ENCODE measurements at places on chromosomes 7 and 10. TPM values are rescaled to one million over a fixed set of nuclear protein-coding genes. Genes with fewer than 3 reads are reported as not detected.

DNA sequence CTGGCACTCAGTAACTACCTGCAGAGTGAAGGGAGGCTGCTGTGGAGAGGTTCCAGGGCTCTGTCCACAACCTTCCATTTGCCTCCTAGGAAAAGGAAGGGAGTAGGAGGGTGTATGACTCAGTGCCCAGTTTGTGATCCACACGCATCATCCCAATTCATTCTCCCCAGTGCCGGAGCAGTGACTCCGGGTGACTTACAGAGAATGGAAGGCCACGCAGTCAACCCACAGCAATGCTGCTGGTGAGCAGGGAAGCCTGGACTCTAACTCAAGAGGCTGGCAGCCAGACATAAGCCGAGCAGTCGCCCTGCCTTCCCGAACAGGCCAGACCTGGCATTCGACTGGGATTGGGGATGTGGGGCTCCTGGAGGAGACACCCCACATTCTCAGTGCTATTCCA lies 139.9 kb downstream of the SH3PXD2A start:
- no peak for DNase-seq

- no peak for DNase-seq
These were observed 35.5 kb downstream of the GPR158 start for GRCh38 chr10:25210265-25210664.

GRCh38 chr7:12884033-12884432 lies 196.6 kb downstream of the ARL4A start:
- no peak for DNase-seq

GRCh38 chr7:65390588-65390987 lies 16.9 kb downstream of the ZNF92 start:
- no peak for DNase-seq

- DNase-seq: no peak
These were observed 618.9 kb upstream of the IGFBP3 start for GRCh38 chr7:46539892-46540483.

- peak; percentile 95 for DNase-seq
These were observed 14.8 kb downstream of the ADAM8 start for GRCh38 chr10:133261726-133262325.

Gene ABCC2
- total RNA-seq: 0.84 TPM

Gene PHYHIPL
- 0.56 TPM for total RNA-seq

Data from ovary (tissue), 10 donors.